ENCODE measurements at places on chromosomes 16 and 17.
A peak's percentile ranks its signal among the peaks of the same experiment; 100 is the strongest.

GRCh38 chr17:59366040-59366757 is 34.7 kb downstream of the YPEL2 start:
- no peak for DNase-seq

GRCh38 chr16:27246439-27246838 is 22.1 kb downstream of the NSMCE1 start:
- no peak for DNase-seq

DNA sequence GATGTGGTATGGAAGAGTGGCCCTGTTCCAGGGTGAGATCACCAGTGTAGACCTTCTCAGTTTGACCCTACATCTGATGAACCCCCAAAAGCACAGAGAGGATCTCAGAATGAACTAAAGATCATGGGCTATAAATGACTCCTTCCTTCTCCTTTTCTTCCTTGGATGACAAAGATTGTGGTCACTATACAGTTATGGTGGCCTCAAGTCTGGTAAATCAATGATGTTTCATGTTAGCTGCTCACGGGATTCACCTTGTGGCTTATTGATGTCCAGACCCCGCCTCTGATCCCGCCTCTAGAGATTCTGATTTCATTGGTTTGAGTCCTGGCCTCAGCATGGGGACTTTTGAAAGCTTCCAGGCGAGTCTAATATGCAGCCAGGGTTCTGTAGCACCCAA is 112.2 kb downstream of the PITPNC1 start:
- DNase-seq: no peak

GRCh38 chr17:40032322-40033320 is 17.4 kb downstream of the CSF3 start:
- DNase-seq: no peak

DNA sequence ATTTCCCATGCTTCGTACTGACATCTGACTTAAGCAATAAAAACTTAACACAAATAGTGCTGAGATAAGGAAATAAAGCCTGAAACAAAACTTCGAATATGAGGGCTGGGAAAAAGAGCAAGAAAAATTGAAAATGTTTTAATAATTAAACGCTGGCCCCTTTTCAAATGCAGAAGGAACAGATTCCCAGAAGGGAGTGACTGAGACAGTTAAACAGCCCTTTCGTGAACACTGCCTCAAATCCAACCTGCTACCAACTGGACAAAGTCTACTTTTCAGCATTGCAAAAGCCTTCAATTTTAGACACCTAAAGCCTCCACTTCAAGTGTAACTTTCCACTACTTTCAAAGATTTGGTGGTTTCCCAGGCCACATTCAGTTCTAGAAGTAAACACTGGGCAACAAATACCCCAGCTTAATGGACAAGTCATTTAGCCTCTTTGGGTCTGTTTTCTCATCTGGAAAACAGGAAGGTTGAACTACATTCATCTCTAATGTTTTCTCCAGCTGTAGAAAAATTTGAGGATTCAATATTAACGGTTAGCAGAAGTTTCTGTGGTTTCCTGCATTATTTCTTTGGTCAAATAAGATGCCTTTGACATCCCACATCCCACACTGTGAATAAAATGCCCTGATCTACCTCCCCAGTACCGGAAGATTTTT is 11.8 kb downstream of the RFFL start:
- no peak for DNase-seq

DNA sequence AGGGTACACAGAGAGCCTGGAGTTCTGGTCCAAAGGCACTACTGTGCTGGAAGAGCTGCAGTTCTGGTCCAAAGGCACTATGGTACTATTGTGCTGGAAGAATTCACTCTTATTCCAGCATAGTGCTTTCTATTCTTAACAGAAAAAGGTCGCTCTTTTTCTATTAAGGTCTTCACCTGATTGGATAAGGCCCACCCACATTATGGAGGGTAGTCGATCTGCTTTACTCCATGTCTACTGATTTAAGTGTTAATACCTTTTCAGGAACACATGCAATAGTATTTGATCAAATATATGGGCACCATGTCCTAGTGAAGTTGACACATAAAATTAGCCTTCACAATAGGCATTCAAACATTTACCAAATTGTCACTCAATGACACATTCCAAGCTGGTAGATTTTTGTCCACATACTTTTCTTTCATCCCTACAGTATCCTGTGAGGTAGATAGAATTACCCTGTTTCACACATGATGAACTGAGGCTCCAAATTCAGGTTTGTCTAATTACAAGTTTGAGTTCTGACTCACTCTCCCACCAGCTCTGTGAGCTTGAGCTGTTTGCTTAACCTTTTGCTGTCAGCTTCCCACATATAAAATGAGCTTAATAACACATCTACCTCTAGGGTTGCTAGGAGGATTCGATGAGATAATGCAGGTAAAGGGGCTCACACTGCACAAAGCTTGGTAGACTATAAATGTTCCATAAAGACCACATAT is 129.9 kb downstream of the AIPL1 start:
- DNase-seq: no peak

DNA sequence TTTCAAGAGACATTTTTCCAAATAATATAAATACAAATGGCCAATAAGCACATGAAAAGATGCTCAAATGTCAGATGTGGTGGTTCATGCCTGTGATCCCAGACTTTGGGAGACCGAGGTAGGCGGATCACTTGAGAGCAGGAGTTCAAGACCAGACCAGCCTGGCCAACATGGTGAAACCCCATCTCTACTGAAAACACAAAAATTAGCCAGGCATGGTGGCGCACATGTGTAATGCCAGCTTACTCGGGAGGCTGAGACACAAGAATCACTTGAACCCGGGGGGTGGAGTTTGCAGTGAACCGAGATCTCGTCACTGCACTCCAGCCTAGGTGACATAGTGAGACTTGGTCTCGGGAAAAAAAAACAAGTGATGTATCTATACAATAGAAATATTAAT is 2.9 kb upstream of the GALK1 start:
- no peak for DNase-seq

DNA sequence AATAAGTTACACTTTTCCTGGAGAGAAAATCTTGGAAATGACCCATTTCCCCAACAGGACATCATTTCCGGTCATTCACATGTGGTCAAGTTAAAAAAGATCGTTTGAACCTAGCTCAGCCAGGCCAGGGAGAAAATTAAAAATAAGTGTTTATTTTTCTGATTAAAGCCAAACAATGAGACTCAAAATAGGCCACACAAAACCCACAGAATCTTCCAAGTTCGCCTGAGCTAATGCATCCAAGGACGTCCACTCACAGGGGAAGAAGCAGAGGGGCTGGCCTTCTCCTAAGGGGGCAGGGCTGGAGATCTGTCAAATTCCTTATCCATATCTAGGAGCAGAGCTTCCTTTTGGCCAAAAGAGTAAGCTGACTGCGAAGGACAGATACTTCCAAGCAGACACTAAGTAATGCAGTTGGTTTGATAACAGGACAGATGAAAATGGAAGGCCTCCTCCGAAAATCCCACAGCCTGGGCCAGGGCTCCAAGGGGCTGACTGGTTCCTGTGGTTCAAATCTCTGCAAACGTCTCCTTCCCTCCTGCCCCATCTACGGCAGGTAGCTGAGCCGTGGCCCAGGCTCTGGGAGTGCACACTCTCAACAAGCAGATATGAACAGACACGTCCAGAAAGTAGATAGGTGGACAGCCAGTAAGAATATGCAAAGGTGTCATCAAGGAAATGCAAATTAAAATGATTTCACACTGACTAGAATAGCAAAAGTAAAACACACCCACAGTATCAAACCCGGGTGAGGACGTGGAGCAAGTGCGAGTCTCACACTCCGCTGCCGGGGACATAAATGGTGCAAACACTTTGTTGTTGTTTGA is 98.5 kb downstream of the MRM3 start:
- no peak for DNase-seq

DNA sequence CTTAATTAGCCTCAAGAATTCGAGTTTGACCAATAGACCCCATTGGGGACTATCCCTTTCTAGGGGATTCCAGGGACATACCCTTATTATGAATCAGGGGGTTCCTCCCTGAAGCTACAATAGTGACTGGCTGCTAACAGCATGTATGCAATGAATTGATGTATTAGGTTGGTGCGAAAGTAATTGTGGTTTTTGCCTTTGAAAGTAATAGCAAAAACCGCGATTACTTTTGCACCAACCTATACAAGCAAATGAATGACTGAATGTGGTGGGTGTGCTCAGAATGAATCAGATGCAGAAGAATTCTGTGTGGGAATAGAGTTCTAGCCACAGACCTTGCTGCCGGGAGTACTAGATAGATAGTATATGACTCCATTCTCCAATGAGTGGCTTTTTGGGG is 76.7 kb downstream of the HLF start:
- DNase-seq: no peak

- DNase-seq: peak; percentile 46
Observed at GRCh38 chr17:65228734-65229620, 91.8 kb downstream of the RGS9 start.

DNA sequence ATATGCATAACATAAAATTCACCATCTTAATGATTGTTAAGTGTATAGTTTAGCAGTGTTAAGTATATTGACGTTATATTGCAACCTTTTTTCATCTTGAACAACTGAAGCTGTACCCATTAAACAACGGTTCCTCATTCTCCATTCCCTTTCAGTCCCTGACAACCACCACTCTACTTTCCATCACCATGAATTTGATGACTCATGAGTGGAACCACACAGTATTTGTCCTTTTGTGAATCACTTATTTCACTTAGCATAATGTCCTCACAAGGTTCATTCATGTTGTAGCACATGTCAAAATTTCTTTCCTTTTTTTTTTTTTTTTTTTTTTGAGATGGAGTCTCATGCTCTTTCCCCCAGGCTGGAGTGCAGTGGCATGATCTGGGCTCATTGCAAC is 46.0 kb downstream of the HOXB1 start:
- DNase-seq: no peak

DNA sequence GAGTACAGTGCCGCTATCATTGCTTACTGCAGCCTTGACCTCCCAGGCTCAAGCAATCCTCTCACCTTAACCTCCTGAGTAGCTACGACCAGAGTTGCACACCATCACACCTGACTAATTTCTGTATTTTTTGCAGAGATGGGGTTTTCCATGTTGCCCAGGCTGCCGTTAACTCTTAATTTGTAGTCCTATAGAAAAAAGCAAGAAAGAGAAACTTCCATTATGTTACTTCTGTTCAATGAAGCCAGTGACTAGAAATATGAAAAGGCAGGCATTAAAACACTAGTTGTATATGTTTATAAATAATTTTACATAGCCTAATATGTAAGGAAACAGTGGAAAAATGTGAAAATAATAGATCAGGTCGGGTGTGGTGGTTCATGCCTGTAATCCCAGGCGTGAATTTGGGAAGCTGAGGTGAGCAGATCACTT is 9.7 kb downstream of the RAD51C start:
- no peak for DNase-seq

GRCh38 chr16:1474082-1474795 is 589 bp downstream of the CLCN7 start:
- DNase-seq: no peak

DNA sequence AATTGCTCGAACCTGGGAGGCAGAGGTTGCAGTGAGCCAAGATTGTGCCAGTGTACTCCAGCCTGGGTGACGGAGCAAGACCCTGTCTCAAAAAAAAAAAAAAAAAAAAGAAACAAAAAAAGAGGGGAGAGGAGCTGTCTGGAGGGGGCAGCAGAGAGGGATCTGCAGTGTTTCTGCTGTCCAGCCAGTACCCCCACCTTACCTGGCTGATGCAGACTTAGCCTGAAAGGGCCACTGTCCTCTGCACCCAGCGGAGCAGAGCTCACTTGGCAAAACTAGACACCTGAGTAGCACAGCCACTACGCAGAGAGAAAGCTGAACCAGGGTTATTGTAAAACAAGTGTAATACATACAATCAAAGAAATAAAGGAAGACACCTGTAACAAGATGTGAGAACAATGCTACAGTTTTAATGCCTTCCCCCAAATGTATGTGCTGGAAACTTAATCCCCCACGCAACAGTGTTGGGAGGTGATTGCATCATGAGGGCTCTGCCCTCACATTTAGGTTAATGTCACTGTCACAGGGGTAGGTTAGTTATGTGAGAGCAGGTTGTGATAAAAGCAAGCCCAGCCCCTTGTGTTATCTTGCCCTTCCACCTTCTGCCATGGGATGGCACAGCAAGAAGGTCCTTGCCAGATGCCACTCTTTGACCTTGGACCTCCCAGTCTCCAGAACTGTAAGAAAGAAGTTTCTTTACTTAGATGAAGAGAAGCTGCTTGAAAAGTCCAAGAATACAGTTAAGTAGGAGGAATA is 211.2 kb downstream of the RPTOR start:
- no peak for DNase-seq

DNA sequence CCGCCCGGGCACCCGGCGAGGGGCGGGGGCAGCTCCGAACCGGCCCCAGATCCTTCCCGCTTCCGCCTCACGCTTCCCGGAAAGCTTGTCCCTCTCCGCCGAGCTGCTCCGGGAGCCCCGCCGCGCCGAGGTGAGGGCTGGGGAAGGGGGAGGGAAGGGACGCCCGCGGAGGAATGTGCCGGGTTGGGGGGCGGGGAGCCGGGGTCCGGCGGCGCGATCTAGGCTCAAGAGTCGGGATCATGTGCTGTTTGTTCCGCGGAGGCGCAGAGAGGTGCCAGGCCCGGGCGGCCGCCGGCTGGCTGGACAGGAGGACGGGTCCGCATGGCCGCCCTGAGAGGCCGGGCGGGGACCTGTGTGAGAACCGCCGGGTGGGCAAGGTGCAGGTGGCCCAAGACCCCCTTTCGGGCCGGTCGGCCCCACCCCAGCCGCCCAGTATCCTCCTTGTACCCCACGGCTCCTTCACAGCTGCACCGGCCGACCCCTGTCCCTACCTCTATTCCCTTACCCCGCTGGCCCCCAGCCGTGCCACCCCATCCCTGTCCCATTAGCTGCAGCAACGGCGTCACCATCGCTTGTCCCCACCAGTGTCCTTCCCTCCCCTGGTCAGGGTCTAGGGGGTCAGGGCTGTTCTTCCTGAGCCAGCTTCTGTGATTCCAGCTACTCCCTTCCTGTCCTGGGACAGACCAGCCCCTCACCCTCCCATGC is 429 bp downstream of the KIF1C start:
- DNase-seq: no peak

- DNase-seq: no peak
Observed at GRCh38 chr16:88558457-88559442, 11.5 kb upstream of the ZC3H18 start.

- no peak for DNase-seq
Observed at GRCh38 chr16:2341456-2342447, 1.2 kb upstream of the ABCA3 start.

GRCh38 chr17:6570731-6571451 is 14.5 kb upstream of the PITPNM3 start:
- no peak for DNase-seq
